KG1 (cell line): ENCODE measurements at places on chromosomes 12 and 14.

DNA sequence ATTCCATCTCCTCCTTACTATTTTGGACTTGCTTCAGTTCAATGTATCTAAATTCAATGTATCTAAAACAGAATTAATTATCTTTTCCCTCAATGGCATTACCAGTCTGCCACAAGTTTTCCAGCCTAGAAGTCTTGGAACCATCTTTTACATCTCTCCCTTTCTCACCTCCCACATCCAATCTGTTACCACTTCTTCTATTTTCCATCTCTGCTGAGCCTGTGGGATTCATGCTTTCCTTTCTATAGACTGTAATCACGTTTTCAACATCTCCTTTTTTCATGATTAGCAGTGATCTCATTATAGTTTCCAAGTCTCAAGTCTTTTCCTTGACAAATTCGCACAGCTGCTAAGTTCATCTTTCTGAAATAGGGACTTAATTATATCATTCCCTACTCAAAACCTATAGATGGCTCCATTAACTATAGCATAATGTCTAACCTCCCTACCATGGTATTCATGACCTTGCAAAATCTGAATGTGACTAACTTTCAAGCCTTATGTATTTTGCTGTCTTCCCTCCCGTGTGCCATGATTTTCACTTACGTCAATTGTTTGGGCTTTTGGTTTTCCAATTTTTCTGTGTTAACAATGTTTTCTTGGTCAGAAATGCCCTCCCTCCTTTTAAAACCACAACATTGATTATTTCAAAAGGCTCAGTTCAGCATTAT lies 20.5 kb upstream of the PTPRB start:
- no peak for DNase-seq

- no peak for DNase-seq
Measured at GRCh38 chr12:7091660-7092228, 501 bp downstream of the C1R start.

- DNase-seq = no peak
Measured at GRCh38 chr12:3251067-3251466, 173.9 kb downstream of the TSPAN9 start.

DNA sequence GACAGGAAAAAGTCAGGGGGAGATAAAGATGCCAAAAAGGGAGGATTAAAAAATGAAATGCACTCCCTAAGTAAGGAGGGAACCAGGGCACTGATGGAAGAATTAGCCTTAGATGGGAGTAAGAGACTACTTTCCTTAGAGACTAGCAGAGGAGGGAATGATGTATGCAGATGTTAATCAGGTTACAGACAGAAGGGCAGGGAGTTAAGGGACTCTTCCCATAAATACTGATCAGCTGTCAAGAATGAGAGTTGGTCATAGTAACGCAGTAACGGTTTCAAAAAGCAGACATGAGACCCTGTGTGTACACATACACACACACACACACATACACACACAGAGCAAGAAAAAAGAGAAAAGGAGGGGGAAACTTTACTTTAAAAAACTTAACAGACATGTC lies 93.4 kb downstream of the PHLDA1 start:
- DNase-seq = no peak

GRCh38 chr14:88422919-88423650 lies 37.6 kb downstream of the SPATA7 start:
- DNase-seq = no peak

DNA sequence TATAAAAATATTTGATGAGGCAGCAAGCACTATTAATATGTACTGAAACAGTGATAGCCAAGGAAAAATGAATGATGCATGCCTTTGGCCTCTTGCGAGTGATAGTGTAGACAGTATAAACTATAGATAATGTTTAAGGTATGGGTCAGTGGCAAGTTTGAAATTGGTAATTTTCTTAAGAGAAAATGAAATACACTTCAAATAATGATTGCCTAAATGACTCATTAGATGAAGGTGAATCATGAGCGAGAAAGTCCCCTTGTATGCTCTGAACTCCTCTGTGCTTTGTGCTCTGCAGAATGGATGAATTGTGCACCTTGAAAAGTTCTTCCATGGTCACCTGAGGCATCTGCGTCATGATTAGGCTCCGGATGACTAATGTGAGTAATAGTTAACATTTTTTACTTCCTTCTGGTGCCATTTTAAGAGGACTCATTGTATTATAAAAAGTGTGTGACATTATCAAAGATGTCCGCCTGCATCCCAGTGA lies 84.9 kb upstream of the RTL1 start:
- no peak for DNase-seq

DNA sequence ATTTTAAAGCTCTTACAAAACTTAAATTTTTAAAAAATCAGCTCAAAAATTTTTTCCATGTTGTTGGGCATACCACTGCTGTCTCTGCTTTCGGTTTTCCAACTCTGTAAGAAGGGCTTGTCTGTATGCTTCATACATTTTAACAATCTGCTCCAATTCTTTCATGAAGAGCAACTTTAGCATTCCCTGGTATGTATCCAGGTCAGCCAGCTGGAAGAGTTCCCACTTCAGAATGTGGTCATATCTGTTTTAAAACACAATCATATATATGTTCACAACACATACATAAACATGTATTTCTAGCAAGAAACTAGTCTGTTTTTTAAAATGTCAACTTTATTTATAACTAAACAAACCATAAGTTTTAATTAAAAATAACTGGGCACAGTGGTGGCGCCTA lies 33.0 kb downstream of the SAV1 start:
- no peak for DNase-seq

DNA sequence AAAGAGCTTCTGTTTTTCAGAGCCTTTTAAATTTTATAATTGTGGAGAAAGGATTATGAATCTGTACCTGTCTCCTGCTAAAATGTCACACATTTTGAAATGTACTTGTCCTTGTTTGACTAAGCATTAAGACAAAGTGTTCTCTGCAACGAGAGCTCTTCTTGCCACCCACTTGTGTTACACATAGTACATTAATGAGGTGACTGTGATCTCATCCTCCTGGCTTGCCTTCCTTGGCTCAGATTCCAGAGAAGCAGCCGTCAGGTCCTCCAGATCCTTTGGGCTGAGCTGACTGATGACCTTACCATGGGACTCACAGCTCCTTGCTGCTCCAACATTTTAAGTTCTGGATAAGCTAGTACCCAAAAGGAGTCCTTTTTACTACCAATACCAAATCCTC lies 81.4 kb downstream of the BBS10 start:
- DNase-seq = no peak

DNA sequence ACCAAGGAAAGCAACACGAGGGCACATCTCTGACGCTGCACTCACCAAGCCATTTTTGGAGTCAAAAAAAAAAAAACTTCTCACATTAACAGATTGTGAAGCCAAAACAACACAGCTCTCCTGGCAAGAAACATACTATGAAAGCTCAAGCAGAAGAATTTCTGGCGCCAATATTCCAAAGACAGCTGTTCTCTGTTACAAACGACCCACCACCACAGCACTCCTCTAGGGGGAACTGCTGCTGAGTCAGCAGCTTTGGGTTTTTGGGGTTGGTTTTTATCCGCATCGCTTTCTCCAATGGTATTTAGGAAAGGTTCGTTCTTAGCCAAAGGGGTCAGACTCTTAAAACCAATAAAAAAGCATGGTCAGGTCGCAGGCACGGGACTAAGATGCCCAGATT lies 379.4 kb downstream of the RPS29 start:
- DNase-seq = no peak

DNA sequence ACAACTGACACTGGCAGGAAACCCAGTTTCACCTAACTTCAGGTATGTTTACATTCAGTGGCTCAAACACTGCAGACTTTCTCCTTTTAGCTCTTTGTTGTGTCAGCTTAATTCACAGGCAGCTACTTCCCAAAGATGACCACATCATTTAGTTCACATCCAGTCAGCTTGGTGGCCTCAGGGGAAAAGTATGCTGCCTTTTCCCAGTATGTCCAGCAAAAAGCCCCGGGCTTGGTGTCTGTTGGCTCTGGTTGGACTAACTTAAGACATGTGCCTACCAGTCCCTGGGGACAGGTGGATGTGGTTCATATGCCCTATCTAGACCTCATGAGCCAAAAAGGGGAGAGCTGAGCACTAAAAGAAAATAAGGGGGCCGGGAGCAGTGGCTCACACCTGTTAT lies 56.4 kb downstream of the GOLGA5 start:
- DNase-seq = no peak

DNA sequence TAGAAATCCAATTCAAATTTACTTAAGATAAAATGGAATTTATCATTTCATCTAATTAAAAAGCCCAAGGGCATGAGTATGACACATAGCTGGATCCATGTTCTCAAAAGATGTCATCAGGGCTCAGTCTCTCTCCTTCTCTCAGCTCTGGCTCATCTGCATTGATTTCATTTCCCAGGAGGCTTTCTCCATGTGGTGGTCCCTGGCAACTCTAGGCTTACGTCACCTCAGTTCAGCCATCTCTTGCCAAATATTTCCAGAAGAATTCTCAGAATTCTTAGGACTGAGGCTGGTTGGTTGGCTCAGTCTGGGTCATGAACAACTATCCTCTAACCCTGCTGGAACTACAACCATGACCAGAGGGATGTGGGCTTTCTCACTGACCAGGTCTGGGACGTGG lies 65.3 kb downstream of the FOS start:
- DNase-seq = no peak
